Cortex of kidney (tissue), 1 donor: ENCODE measurements at places on chromosomes 16 and 17.

GRCh38 chr17:41002814-41003213 is 3.1 kb upstream of the KRTAP3-2 start:
- no peak for DNase-seq

- DNase-seq: no peak
These were observed 1.0 kb downstream of the SRCIN1 start for GRCh38 chr17:38604479-38605403.

DNA sequence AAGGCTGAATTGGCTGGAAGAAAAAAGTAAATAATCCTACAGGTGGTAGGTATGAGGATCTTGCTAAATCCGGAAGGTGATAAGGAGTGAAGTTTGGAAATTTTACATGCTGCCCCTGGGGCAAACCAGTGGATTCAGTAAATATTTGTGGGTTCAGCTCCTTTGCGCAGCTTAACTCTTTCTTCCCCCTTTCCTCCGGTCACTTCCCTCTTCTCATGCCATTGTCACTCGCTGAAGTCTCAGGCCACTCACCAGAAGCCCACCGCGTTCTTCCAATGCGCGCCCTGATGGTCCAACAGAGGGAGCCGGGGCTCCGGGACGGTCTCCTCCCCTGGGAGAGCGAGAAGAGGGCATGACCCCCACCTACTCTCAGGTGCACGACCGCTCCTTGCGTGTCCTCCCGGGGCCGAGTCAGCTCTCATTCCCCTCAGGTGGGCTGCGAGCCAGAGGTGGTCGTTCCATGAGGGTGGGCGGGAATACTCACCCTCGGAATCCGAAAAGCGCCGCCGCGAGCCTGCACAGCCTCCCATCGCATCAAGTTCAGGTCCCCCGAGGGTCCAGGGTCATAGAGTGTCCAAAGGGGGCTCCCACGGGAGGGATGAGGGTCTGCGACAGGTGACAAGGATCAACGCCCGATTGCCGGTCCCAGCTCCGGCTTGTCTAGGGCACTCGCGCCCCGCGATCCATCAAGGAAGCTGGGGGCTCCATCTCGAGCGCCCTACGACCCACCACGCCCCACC is 474 bp downstream of the CLN3 start:
- DNase-seq: no peak

- no peak for DNase-seq
These were observed 10.4 kb downstream of the IL34 start for GRCh38 chr16:70656712-70657263.

DNA sequence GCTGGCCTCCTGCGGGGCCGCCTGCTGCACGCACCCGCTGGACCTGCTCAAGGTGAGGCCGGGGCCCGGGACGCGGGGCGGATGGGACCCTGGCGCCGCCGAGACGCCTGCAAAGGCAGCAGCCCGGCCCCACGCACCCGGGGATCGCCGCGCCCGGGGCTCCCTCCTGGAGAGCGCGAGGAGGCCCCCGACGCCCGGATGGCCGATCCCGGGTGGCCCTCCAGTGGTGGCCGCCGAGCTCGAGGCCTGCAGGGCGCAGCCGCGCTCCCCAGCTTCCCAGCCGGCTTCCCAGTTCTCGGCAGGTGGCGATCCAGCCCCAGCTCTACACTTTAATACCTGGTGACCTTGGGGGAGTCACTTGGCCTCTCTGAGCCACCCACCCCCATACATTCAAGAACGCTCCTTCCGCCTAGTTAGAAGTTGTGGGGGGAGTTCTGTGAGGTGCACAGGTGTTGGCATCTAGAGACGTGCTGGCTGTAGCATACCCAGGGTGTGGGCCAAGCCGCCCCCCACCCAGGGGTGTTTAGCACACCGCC is 452 bp downstream of the SLC25A10 start:
- no peak for DNase-seq

- no peak for DNase-seq
These were observed 2.8 kb downstream of the TMC8 start for GRCh38 chr17:78133179-78133951.

DNA sequence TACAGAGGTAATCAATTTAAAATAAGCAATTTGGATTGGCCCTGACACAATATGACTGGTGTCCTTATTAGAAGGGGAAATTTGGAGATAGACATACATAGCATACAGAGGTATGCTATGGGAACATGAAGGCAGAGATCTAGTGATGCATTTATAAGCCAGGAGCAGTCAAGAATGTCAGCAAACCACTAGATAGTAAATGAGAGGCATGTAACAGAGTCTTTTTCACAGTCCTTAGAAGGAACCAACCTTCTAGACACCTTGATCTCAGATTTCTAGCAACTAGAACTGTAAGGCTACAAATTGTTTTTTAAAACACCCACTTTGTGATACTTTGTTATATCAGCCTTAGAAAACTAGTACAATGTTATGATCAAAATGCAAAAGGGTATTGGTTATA is 54.3 kb upstream of the CA10 start:
- no peak for DNase-seq

DNA sequence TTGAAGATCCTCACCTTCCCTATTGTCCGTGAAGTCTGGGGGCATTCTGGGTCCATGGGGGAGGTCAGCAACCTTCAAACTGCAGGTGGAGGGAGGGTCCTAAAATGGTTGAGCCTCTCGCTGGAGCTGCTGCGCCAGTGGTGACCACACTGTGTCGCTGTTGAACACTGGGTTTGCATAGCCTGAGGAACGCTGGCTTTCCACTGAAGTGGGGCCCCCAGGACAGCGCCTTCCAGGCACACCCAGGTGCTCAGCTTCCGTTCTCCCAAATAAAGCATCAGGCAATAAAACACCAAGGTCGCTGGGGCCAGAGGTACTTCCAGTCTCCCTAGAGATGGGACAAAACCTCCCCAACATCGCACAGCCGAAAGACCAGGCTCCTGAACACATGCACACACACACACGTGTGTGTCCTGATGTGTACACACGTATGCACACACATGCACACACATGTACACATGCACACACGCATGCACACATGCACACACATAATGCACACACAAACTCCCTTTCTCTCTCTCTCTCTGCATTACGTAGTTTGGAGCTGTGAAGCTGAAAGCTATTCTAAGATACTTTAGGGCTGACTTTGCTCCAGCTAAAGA is 120.6 kb downstream of the IRF8 start:
- DNase-seq: no peak

DNA sequence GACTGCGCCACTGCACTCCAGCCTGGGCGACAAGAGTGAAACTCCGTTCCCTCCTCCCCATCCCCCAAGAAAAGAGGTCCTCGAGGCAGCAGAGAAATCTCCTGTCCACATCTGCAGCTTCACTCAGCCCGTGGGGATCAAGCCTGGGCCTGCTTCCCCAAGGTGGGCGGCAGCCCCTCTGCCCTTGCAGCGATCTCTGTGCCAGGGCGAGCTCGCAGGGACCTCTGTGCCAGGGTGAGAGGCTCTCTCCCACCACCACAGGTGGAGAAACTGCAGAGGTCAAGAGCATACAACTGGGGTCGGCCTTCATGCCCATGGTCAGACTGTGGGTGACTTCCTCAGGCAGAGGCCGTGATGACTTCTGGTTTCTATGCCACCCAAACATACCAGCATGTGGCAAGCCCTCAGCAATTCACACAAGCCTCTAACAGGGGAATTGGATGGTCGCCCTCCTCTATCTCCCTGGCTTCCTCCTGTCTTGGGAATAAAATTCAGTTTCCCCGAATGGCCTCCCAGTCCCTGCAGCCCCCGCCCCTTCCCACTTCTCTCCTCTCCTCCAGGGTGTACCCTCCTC is 5.5 kb downstream of the SLC43A2 start:
- DNase-seq: no peak

DNA sequence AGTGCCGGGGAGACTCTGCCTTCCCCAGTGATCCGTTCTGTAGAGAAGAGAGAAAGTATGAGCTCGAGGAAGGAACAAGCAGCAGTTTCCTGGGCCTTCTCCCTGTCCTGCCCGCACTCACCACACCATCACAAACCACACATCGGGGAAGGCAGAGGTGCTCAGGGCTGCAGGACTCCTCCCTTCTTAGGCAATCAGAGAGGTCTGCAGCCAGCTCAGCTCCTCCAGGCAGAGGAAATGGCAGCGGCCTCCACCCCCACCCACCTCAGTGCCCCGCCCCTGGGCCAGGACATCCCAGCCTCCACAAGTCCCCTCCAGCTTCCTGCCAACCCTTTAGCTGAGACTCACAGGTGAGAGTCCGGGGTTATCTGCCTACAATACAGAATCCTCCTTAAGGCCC is 2.0 kb downstream of the ZNF319 start:
- DNase-seq: no peak

GRCh38 chr16:13507530-13507929 is 412.4 kb upstream of the ERCC4 start:
- DNase-seq: no peak

- DNase-seq: no peak
These were observed 126.0 kb downstream of the HS3ST3A1 start for GRCh38 chr17:13475574-13476223.

DNA sequence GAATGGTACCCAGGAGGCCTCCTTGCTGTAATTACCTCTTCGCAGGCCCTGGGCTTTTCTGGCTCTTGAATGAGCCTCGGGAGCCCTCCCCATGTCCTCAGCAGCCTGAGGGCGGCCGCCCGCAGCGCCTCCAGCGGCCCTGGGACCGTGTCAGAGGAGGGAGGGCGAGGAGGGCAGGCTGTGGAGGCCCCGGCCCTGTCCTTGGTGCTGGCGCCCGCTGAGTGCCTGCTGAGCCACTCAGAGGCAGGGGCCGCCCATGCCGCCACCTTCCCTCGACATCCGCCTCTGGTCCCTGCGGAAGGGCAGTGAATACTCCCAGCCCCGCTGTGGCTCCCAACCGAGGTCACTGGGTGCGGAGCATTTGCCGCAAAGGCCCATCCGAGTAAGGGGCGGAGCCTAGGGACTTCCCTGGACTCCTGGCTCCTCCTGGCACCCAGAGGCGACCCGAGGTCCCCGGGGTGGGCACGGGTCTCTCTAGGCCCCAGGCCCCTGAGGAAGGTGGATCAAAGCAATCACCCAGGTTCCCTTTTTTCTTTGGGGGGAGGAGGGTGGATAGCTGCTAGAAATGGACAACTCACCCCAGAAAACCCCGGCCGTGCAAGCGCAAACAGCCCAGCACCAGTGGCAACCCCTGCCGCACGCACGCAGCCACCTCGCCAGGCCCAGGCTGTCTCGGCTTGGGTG is 2.8 kb downstream of the RBFOX3 start:
- DNase-seq: no peak

- DNase-seq: no peak
These were observed 5.5 kb upstream of the MAF start for GRCh38 chr16:79605999-79606398.

- no peak for DNase-seq
These were observed 13.8 kb downstream of the ENGASE start for GRCh38 chr17:79088247-79088996.

DNA sequence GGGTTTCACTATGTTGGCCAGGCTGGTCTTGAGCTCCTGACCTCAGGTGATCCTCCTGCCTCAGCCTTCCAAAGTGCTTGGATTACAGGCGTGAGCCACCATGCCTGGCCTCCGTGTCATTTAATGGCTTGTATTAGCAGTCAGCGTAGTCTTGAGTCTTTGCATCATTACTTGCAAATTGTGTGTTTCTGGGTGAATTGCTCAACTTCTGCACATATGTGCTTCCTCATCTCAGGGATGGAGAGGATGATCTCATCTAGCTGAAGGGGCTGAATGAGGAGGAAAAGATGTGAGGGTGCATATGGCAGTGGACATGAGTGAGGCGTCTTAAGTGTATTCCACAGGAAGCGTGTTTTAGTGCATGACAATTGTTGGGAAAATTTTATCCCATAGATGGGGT is 155.8 kb downstream of the SNX29 start:
- no peak for DNase-seq

- DNase-seq: no peak
These were observed 9.3 kb downstream of the MMP2 start for GRCh38 chr16:55488306-55488705.

GRCh38 chr16:56623637-56624036 is 1.9 kb upstream of the MT1E start:
- no peak for DNase-seq

DNA sequence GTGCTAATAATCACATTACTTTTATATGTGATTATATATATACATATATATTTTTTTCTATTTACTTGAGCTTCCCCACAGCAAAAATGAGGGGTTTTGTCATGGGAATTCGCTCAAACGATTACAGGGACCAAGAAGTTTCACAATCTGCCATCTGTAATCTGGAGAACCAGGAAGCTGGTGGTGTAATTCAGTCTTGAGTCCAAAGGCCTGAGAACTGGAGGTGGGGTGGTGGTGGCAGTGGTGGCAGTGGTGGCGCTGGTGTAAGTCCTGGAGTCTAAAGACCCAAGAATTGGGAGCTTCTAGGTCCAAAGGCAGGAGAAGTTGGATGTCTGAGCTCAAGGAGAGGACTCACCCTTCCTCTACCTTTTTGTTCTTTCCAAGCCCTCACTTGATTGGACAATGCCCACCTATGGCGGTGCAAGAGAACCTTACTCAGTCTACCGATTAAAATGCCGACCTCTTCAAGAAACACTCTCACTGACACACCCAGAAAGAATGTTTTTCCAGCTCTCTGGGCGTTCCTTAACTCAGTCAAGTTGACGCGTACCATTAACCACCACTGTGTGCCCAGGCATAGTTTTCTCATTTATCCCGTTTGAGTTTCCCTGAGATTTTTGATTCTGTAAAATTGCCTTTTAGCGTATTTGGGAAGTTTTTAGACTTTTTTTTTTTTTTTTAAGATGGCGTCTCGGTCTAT is 31.9 kb downstream of the POLR2A start:
- DNase-seq: no peak

- no peak for DNase-seq
These were observed 150.8 kb downstream of the XYLT1 start for GRCh38 chr16:17320009-17320408.

DNA sequence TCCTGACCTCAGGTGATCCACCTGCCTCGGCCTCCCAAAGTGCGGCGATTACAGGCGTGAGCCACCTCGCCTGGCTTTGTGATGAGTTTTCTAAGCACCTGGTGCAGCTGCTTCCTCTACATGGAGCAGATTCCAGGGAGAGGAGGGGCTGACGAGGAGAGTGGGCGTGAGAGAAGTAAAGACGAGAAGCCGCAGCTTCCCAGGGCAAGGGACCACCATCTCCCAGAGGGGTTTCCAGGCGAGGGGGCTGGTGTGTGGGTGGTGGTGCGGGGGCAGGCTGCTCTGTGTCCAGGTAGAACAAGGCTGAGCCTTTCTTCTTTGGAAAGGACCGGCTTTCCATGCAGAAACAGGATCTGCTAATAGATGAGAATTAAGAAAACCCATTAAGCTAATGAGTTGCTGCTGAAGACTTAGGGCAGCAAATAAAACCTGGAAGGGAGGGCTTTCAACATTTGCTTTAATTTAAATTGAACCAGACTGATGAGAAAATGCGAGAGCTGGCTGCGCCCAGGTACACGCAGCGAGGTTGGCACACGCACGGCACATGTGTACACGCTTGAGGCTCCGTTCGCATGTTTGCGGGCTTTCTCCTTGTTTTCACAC is 236.7 kb downstream of the RBFOX3 start:
- DNase-seq: no peak

DNA sequence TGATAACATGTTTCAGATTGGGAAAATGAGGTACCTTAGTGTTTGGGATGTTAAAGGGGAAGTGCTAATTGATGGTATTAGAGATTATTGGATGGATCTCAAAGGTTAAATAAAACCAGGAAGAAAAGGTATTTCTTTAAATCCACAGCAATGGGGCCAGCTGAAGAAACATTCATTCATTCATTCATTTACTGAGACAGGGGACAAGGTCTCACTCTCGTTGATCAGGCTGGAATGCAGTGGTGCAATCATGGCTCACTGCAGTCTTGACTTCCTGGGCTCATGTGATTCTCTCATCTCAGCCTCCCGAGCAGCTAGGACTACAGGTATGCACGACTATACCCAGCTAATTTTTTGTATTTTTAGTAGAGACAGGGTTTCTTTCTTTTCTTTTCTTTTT is 19.8 kb downstream of the EARS2 start:
- DNase-seq: no peak
